ENCODE measurements at places on chromosomes 2 and 18.

DNA sequence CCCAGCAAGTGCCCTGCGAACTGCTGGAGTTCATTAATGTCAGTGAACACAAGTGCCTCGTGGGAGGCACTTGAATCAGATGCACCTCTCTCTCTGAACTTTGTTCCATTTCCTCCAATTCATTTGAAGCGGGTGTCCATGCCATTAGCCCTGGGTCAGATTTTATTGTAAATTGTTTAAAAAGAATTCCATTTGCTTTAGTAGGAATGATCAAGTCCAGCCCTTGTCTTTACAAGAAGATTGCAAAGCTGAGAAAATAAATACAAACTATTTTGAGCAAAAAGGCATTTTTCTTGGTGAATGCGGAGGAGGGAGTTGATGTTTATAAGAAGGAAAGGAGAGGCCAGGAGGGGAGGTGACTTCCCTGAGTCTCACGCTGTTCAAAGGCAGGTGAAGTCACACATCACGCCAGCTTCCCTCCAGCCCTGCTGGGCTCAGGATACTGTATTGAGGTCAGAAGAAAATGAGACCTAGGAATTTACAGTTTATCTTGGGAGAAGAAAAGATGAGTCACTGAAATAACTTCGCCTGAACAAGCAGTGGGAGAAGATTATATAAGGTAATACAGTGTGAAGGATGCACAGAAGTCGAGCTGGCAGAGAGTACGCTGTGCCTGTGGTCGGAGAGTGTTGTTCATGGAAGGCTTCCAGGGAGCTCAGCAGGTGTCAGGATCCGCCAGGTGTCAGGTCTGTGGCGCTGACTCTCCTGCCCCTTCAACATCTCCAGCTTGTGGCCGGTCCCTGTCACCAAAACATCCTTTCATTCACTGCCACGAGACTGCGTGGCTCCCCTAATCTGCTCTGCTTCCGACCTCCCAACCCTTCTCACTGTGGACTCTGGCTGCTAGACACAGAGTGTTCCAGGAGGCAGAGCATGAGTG, 36.5 kb downstream of the EFR3B start:
- no peak for DNase-seq

- DNase-seq = no peak
Measured at GRCh38 chr18:36828157-36828629, 609 bp downstream of the TPGS2 start.

GRCh38 chr2:239278361-239278760, 122.5 kb downstream of the HDAC4 start:
- DNase-seq = no peak

DNA sequence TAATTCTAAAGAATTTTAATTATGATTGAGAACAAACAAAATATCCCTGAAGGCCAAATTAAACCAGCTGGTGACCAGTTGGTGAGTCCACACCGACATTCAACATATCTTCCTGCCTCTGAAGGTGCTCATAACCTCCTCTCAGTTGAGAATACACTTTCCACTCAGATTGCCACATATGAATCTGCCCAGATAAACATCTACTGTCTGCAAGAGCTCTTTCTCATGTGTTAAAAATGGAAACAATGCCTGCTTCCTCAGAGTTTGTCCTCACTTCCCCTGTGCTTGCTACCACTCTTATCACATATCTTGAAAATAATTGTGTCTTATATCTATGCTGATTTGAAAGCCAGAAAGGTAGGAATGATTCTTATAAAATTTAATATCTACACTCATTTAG, 177.7 kb upstream of the GULP1 start:
- no peak for DNase-seq

DNA sequence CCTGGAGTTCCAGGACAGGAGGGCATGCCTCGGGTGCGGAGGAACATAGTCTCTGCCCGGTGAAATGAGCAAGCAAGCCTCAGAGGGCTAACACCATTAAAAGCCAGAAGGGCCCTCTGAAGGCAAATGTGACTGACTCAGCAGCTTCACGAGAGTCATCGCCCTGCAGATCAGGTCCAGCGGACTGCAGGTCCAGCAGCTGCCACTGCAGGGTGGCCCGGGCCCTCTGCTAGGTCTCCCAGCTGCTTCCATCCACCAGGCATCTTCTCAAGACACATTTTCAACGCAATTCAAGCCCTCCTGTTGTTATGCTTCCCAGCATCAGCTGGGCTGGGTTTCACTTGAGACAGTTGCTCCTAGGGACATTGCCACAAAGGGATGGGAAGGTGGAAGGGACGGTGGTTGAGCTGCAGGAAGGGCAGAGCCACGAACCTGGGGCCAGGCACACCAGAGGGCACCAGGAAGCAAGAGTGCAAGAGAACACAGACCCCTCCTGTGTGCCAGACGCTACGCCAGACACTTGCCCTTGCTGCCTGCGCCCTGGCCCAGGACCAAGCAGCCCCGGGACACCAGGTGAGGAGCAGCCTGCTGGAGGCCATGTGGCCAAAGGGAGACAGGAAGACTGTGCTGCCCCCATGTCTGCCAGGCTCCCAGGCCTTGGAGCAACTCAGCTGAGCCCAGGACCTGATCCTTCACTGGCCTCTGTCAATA, 173.0 kb downstream of the HDAC4 start:
- DNase-seq = no peak

- DNase-seq = no peak
Measured at GRCh38 chr18:71374294-71375000, 1085.6 kb downstream of the SOCS6 start.

DNA sequence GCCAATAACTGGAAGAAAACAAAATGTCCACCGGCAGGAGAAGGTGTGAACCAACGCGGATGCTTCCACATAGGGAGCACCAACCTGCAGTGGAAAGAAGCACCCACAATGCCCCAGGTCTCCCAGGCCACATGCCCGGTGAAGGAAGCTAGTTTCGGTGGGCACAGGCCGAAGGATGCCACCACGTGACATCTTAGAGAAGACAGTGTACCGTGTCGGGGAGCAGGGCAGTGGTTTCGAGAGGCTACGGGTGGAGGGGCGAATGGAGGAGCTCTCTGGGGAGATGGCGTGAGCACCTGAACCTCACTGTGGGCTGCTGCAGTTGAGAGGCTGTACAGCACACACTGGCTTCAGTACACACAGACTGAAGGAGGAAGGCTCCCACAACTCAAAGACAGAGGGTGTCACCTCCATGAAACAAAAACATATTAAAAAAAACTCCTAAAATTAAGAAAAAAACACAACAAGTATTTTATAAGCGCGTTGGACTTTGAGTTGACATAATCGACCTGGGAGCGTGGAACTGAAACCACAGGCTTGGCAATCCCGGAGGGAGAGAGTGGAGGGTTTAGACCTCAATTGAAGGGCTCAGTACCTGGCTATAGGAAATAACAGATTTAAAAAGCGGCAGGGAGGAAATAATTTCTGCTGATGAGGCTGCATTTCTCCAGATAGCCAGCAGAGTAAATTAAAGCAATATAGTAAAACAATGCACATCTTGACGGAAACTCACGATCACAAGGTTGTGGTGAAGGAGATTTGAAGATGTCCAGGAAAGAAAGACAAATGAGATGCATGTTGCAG, 160.1 kb downstream of the RTP5 start:
- no peak for DNase-seq

DNA sequence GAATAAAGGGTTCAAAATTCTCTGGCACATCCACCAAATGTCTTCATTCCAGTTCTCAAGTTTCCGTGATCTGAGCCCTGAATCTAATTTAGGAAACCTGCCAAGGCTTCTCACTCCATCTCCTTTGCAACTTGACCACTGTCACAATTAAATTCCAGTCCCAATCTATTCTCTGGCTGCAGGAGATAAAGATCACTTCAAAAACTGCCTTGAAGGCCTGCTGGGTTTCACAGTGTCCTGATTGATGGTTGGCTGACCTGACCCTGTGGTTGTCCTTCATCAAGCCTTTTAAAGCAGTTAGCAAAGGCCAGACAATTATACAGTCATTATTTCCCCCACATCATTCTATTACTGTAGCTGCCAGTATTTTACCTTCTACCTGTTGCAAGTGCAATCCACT, 60.3 kb upstream of the DNAJC10 start:
- DNase-seq = no peak

DNA sequence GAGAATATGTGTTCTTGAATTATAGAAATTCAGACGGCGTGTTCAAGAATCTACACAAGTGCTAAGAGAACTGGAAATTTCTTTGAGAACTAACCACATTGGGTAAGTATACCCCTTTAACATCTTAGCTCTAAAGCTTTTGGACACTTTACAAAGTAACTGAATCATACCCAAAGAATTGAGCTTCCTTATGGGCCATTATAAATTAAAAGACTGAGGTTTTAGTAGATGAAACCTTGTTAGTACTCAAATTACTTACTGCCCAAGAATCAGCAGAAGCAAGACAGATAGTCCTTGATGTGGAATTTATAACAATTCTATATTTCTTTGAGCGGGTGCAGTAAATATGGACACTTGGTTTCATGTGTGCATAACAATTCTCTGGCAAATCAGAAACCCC, 168.3 kb downstream of the PRPF40A start:
- no peak for DNase-seq

DNA sequence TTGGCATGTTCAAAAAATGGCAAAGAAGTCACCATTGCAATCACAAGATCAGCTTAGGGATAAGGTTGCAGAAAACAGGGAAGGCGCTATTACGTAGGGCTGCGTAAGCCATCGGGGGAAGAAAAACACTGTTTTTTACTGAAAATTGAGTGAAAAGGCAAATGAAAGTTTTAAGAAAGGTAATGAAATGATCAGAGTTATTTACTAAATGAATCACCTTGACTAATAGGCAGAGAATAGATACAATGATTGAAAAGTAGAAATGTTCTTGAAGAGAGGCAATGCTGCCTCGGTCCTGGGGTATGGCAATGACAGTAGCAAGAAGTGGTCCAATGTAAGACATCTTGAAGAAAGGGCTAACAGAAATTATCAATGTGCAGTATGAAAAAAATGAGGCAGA, 1227.8 kb upstream of the ZEB2 start:
- DNase-seq = no peak

GRCh38 chr2:43737097-43737854, 36.6 kb upstream of the DYNC2LI1 start:
- DNase-seq = no peak

GRCh38 chr2:163266772-163267171, 428.2 kb upstream of the KCNH7 start:
- no peak for DNase-seq

GRCh38 chr18:48488388-48488850, 50.4 kb upstream of the CTIF start:
- DNase-seq = no peak

DNA sequence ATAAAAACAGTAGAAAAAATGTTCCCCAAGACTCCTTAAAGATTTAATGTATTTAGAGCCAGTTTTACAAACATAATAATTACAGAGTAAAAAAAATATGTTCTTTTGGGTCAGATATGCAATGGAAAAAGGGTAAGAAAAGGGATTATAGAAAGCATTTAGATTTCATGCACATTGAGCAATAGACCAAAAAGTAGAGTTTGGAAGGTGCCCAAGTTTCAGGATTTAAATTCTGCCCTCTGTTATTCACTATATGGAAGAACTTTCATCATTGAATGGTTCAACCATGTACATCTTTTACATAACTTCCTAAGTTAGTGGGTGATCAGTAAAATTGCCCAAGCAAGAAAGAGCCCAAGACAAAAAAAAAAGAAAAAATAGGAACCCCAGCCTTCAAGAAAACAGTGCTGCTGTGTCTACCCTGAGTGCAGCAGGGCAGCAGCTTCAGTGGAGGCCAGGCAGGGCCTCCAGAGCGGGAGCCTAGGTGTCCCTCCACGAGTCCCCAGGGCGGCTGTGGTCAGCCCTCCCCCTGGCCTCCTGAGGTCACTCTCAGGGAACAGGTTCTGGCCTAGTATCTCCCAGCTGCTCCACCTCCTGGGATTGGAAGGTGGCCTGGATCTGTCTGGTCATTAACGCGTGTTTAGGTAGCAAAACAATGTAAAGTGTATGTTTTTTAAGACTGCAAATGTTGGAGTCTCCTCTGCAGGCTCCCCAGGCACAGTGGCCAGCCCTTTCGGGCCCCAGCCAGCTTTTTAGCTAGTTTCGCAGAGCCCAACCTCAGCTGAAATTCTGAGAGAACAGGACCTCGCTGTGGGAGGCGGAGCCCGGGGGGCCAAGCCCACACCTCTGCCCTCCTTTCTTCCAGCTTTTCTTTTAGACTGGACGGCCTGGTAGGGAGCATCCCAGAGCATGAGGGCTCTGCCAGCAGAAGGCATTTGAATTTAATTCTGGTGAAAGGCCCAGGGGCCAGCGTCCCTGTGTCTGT, 77.3 kb downstream of the TEX51 start:
- no peak for DNase-seq

GRCh38 chr18:37424507-37424906, 141.1 kb downstream of the CELF4 start:
- DNase-seq = no peak

DNA sequence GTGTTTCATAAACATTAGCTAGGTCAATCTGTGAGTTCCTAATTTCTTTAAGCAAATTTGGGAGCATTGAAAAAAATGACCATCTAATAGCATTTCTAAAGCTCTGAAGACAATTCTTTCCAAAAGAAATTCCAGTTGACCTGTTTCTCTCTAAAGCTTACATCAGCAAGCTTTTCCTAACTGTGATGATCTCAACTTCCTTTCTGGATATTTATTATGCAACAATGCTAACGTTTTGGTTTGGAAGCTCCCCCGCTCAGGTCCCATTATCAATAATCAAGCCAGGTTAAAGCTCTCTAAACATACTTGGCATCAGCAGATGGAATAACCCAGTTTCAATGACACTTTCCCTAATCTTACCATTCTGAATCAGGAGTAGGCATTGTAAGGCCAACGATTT, 196.3 kb upstream of the TANK start:
- DNase-seq = no peak

GRCh38 chr2:184534986-184535385, 63.3 kb upstream of the ZNF804A start:
- DNase-seq = no peak

- no peak for DNase-seq
Measured at GRCh38 chr2:197332641-197333040, 22.1 kb upstream of the ANKRD44 start.

DNA sequence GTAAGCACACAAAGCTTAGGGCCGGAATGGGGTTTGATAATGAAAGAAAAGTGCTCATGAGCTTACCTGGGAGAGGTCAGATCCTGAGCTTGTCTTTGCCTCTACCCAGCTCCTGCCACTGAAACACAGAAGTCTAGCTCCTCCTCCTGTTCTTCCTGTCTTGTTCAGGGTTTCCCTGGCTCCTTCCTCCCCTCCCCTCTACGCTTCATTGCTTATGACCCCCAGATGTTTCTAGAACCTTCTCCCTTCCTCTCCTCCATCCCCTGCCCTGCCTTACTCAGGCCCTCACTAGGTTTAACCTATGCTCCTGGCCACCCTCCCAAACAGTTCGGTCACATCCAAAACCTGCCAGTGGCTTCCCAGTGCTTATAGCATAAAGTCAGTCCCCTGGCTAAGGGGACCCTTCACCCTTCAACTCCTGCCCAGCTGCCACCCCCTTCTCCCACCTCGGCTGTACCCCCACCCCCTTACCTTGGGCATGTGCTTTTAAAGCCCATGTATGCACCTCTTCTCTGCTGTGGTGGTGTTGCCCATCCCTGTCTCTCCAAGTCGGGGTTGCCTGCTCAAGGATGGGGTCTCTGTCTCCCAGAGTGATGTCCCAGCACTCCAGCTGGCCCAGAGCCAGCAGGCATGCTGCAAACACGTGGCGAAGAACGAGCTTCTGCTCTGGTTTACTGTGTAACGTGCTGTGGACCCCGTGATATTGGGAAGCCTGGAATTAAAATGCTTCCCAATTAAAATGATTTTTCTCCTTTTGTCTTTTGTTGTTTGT, 233.6 kb downstream of the TPGS2 start:
- no peak for DNase-seq

All from stimulated activated CD8-positive, alpha-beta memory T cell treated with anti-CD3 and anti-CD28 coated beads, Interleukin-4, amount 100 ng/mL, for 24 hours (primary cell).